Stimulated activated naive CD8-positive, alpha-beta T cell treated with anti-CD3 and anti-CD28 coated beads, Interleukin-15, amount 100 ng/mL, for 72 hours (primary cell): ENCODE measurements at places on chromosomes 12 and 14.

GRCh38 chr14:105343194-105343593, 28.6 kb downstream of the PACS2 start:
- no peak for DNase-seq

DNA sequence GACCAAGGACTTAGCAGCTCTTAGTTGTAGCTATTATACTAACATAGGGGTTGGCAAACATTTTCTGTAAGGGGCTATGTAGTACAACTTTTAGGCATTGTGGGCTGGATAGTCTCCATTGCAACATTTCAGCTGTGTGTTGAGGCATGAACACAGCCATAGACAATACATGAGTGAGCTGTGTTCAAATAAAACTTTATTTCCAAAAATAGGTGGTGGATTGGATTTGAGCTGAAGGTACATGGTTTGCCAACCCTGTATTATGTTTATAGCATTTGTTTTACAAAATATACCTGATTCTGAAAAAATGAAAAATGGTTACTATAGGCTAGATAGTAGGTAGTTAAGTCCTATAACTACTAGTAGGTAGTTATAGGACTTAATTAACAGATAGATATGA, 40.5 kb downstream of the ETNK1 start:
- DNase-seq, result no peak

DNA sequence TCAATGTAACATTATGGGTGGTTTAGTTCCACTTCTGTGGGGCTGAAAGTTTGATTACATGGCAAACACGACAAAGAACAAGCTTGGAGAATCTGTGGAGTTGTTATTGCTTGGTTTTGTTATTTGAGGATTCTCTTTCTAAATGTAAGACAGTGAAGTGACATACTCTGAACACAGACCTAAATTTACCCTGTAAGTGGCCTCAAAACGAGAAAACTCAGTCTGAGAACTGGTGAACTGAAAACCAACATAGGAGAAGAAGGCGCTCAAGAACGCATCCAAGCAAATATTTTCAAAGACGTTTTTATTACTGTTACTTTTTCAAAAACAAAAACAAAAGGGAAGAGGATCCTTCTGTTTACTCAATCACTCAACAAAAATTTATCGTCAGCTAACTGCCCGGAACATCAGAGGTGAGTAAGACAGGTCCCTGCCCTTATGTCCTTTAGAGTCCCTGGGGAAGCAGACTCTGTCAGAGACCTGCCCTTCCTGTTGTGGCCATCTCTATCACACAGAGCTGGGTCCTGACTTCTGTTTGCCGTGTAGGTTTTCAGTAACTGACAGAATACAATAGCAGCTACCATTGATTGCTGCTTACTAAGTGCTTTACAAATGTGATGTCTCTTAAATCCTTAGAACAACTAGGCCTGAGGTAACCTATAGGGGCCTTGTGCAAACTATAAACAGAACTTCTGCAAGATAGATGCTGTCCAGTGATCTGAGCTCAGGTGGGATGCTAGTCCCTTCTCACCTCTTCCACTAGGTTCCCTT, 79.3 kb upstream of the C12orf71 start:
- DNase-seq, result no peak

DNA sequence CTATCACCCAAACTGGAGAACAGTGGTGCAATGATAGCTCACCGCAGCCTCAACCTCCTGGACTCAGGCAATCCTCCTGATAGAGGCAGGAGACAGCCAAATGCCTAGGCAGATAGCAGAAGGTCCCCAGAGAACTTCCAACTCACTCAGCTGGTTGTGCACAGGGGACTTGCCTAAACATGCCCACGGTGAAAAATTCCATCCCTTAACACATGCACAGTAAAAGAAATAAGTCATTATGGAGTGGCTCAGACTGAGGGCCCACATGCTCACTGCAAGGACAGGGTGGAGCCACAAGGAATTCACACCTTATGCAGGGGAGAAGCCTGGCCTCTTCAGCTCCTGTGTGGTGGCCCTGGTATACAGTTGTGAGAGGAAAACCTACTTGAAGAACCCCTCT, 525.8 kb upstream of the ATP2B1 start:
- no peak for DNase-seq

DNA sequence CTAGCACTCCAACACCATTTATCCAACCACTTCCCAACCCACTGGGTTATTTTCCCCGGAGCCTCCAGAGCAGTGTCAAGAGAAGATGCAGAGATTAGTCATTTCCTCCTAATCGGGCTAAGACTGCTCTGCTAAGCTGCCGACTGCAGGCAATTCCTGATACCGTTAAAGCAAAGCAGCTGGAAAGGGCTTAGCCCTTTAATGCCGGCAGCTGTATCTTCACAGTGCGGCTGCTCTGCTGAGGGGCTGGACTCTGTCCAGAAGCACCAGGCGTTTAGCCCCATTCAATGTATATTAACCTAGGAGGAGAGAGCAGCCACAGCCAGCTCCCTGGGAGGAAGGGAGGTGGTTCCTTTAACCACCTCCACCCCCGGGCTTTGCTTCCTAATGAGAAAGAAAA, 11.1 kb downstream of the AQP6 start:
- no peak for DNase-seq

GRCh38 chr12:72535212-72535990, 263.2 kb downstream of the TRHDE start:
- DNase-seq, result no peak

DNA sequence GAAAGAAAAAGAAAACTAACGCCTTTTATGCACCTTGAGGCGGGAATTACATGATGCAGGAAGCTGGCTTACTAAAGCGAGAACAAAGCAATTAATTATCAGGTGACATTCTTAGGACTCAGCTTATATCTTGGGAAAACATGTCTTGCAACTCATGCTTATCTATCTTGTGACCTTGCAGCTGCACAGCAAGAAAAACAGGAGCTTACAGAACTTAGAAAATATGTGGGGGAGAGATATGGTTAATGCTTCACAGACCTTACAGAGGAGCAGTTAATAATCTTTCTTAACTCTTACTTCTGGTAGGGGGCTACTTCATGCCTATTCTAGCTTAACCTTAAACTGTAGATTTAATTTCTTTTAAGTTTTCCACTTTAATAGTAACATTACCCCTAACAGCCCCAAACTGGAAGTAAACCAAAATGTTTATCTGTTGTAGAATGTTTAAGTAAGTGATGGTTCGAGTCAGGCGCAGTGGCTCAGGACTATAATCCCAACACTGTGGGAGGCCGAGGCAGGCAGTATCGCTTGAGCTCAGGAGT, 13.2 kb upstream of the OR11G2 start:
- no peak for DNase-seq

DNA sequence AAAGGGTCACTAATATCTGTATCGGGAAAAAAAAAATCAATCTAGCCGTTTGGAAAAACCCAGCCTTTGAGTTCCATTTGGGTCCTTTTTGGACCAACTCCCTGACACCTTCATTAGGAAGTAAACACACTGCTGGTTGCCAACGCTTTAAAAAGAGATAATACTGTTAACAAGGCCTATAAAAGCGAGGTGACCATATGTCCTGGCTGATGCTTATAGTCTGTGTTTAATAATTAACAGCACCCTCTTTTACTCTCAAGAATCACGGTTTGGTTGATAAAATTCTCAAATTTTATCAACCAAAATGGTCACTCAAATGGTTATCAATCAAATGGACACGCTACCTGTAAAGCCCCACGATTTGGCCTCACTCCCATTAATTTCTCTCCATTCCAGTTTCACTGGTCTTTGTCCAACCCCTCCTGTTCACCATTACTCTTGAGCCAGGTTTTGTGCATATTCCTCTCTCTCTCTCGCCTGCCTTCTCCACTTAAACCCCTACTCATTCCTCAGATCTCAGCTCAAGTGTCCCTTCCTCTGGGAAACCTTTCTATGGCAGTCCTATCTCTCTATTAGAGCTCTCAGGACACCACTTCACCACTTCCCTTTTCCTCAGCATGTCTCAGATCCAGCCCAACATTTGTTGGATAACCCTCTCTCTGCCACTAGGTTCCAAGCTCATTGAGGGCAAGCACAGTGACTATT, 9.5 kb downstream of the BTG1 start:
- no peak for DNase-seq

DNA sequence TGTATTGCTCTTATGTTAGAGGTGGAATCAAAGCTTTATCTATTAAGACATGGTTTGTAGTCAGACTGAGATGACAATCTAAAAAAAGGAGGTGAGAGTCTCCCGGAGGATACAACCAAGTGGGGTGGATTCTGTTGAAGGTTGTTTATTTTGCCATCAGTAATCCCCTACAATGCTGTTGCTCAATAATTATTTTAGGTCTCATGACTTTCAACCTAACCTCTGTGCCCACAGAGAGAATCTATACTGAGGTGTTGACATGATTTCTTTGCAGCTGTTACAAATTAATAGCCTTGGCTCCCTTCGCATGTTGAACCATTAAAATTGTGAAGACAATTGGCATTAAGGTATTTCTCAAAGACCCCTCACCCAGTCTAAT, 28.7 kb upstream of the FOS start:
- DNase-seq, result no peak

DNA sequence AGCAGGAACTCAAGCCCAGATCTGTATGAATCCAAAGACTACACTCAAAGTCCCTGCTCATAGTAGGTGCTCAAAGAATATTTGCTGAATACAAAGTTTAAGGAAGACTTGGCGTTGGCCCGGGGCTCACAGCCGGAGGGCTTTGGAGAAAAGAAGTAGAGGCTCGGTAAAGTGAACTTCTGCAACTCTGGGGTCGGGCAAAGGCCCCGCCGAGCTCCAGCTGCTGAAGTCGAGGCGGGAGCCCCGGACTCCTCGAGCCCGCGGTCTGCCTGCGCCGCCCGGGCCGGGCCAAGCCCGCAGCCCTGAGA, 335 bp downstream of the GCN1 start:
- no peak for DNase-seq

DNA sequence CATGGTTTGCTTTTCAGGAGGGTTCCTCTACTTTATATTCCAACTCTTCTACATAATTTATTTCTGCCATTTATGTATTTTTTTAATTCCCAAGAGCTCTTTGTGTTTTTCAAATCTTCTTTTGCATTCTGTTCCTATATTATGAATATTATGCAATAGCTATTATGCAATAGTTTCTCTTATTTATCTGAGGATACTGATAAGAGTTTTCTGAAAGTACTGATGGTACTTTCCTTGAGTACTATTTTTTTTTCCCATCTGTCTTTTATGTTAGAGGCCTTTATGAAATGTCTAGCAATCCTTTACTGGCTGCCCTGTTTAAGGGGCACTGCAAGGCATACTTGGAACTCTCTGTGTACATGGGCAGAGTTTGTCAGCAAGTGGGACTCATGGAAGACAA, 93.4 kb downstream of the SLC41A2 start:
- no peak for DNase-seq

GRCh38 chr14:33714527-33715226, 236.2 kb downstream of the EGLN3 start:
- no peak for DNase-seq

DNA sequence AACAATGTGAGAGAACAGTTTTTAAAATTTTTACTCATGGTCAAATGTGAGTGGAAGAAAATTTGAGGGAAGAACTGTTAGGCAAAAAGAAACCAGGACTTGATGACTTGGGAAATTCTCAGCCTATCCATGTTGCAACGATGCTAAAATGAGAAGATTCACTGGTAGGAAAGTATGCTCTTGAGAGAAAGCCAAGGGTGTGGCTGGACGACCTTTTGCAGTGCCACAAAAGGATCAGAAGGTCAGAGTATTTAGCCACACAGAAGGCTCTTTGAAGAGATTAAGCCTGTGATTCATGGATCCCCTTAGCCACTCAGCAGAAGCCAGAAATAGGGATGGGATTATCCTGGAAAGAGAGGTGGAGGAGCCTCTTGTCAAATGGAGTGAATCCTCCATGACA, 336.8 kb downstream of the LRIG3 start:
- DNase-seq, result no peak

DNA sequence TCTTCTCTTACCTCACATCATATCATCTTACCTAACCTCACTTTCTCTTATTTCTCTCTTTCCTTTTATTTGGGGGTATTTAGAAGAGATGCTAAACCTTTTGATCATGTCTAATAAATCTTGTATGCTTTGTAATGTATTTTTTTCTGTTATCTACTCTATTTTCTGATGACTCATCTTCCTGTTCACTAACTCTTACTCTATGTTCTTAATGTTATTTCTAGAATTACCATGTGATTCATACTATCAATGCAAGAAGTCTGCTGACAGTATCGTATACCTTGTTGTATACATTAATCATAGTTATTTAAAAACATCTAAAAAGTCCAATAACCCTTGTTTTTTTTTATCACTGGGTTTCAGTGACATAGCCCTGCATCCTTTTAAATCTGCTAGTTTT, 62.3 kb downstream of the MGAT4C start:
- no peak for DNase-seq

- DNase-seq, result no peak
These were observed 94.7 kb upstream of the KRR1 start for GRCh38 chr12:75606151-75606550.

DNA sequence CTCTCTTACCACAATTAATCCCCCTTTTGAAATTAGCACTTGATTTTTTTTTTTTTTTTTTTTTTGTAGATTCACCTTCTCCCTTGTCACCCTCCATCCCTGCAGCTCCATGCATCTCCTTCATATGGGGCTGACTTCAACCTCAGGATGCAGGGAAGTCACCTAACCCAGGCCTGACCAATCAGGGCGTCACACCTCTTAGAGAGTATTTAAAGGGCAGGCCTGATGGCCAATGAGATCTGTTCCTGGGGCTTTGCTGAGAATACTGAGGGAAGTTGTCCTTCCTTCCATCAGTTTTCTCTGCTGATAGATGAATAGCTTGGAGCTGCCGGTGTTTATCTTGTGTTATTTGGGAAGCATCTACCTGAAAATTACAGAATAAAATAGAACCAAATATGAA, 1104.7 kb upstream of the TMEM132C start:
- no peak for DNase-seq

DNA sequence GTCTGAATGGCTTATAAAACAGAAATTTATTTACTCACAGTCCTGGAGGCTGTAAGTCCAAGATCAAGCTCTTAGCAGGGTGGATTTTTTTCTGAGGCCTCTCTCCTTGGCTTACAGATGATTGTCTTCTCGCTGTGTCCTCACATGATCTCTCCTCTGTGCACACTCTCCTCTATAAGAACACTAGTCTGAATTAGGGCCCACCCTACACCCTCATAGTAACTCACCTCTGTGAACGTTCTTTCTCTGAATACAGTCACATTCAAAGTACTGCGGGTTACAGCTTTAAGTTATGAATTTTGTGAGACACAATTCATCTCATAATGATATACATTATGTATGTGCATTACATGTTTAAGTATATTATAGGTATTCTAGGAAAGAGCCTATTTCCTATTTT, 135.7 kb upstream of the ATXN7L3B start:
- no peak for DNase-seq

GRCh38 chr14:51552768-51553404, 98.8 kb upstream of the FRMD6 start:
- no peak for DNase-seq
